Left ventricle myocardium superior (tissue), 1 donor: ENCODE measurements at places on chromosomes 2 and 18. TPM values are rescaled to one million over a fixed set of nuclear protein-coding genes. Genes with fewer than 3 reads are reported as not detected.

The PDIA6 gene
- 119 TPM for total RNA-seq

The HNMT gene
- 11.0 TPM for total RNA-seq

The IL1F10 gene
- not detected for total RNA-seq

The CYS1 gene
- total RNA-seq, result 3.0 TPM

The AQP4 gene
- total RNA-seq, result 20.0 TPM

The LHCGR gene
- 0.10 TPM for total RNA-seq

The CGREF1 gene
- total RNA-seq, result 0.87 TPM

The TCF23 gene
- 0.10 TPM for total RNA-seq

The BUB1 gene
- total RNA-seq, result 0.82 TPM

The COL6A3 gene
- 59.5 TPM for total RNA-seq

The REG3A gene
- not detected for total RNA-seq

The LBX2 gene
- total RNA-seq, result 0.52 TPM

The APCDD1 gene
- 24.9 TPM for total RNA-seq
